ENCODE measurements at places on chromosomes 12 and 14.

DNA sequence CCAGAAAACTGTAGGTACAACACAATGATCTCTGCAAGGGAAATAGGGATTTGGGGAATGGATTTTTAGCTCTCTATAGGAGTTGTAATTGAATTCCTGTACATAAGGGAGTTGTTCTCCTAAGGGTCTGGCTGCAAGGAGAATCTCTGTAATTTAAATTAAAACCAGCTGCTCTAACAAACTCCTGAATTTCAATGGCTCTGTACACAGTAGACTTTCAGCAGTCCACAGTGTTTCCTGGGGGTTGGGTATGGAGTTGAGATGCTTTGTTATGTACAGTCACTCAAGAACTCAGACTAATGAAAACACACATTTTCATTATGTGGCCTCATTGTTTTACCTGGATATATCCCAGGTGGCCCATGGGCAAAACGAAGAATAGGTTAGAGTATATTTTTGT is 93.2 kb downstream of the NAV3 start:
- no peak for DNase-seq

DNA sequence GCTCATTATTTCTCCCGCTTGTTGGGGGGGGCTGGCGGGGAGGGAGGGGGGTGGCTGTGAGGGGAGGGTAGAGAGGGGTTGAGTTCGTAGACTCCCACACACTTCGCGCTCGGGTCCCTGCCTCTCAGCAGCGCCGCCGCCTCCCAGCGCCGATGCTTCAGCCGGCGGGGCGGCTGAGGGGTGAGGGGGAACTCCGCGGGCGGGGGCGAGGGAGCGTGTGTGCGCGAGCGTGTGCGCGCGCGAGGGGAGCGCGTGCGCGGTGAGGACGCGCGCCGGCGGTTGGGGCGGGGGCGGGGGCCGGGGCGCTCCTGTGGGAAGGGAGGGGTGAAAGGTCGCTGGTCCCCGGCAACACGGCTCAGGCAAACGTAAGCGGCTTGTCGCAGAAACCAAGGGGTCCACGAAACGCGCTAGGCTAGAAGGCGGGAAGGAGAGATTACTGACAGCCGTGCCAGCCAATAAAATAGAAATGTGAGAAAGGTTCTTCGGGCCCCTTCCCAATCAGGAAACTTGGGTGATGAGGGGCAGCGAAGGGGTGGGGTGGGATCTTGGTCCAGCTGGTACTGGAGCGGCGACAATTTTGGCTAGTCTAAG is 343 bp upstream of the NOVA1 start:
- DNase-seq, result peak; percentile 44

DNA sequence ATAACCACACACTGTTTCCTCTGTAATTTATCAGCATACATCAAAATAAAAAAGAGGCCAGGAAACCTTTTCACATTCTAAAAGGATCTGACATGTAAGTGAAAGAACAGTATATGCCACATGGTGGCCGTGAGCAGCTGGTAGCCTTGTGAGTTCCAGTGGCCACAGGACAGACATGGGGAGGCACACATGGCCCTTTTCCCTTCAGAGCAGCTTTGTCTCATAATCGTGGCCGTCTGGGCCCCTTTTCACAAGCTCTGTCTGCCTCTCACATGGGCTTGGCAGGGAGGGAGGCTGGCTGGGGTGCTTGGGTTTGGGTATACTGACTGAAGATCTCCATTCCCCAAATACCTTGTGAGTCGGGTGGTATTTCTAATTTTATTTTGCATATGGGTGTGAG is 1.5 kb upstream of the ZDHHC22 start:
- DNase-seq, result no peak

- DNase-seq, result no peak
Measured at GRCh38 chr12:55899082-55899481, 28.6 kb downstream of the PYM1 start.

DNA sequence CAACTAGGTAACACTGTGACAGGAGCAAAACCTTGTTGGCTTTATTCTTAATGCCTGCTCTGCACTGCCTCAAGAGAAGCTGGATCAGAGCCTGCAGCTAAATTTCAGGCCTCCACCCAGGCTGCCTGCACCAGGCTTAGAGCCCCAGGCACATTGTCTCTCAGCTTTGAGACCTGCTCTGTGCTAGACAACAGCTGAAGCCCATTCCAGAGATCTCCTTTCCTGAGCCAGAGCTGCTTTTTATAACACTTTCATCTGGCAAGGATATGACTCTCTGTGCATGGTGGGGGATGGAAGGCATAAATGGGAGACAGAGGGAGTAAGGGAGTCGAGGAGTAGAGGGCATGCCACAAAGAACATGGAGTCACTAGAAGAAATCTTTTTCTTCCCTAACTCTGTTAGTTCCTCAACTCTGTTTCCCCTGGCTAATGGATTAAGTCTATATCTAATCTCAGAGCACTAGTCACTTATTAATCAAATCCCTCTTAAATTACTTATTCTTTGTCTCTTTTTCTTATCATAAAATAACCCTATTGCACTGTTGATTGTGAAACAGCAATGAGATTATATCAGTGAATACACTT is 27.1 kb upstream of the LUM start:
- DNase-seq, result no peak

- DNase-seq, result no peak
Measured at GRCh38 chr14:60863249-60863648, 117.6 kb downstream of the TRMT5 start.

DNA sequence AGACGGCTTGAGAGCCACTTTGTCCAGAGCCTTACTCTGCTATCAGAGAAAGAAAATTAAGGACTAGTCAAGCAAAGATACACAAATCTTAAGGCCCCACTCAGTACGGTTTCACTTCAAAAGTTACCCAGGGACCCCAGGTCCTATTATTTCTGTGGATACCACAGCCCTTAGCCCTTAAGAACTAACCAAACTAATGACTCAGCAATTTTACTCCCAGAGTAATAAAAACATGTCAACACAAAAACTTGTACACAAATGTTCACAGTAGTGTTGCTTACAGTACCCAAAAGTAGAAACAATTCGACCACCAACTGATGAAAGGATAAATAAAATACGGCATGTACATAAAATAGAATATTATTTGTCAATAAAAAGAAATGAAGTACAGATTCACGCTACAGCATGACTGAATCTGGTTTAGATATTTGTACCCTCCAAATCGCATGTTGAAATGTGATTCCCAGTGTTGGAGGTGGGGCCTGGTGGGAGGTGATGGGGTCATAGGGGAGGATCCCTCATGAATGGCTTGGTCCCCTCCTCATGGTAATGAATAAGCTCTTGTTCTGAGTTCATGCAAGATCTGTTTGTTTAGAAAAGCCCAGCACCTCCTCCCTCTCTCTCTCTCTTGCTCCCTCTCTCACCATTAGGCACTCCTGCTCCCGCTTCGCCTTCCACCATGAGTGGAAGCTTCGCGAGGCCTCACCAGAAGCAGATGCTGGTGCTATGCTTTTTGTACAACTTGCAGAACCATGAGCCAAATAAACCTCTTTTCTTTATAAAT is 30.5 kb downstream of the AREL1 start:
- no peak for DNase-seq

DNA sequence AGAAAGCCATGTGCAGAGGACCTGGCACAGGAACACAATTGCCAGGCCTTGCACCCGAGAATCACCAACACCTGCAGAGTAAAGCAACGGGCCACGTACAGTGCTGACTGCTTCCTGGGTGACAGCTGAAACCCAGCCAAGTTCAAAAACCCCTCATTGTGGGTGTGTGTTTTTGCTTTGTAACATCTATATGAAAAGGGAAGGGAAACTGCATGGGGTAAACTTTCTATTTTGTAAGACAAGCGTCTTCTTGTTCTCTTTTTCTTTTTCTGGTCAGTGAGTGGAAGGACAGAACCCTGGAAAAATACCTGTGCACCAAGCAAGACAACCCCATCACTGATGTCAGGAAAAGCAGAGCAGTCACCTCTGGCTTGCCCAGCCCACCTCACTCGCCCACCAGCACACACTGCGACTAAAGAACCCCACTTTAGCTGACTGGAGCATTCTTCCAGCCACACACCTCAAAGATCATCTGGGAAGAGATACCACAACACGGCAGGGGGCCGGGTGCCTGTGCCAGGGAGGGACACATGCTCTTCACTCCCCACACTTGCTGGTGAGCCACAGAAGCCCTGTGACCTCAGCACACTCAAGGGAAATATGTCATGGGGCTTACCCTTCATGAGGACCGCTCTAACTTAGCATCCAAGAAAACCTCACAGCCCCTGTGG is 172.3 kb downstream of the NDUFA12 start:
- no peak for DNase-seq

GRCh38 chr12:93308281-93308680 is 69.4 kb upstream of the NUDT4 start:
- no peak for DNase-seq

Data from smooth muscle cell of the brain vasculature (primary cell).